ENCODE measurements at places on chromosomes 11 and 22.

DNA sequence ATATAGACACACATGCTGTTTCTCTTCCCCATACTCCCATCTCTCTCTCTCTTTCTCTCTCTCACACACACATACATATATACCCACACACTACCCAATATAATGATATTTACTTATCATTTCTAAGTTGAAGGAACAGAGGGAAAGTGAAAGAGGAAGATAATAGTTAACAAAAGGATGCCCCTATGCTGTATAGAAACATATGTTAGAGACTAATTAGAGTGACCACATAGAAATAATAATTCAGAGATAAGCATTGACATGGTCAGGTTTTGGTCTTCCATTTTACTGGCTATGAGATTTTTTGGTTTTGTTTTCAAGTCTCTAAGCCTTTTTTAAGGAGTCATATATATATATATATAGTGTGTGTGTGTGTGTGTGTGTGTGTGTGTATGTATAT is 445.7 kb upstream of the CHORDC1 start:
- DNase-seq = no peak

GRCh38 chr11:10414659-10415058 is 40.4 kb upstream of the AMPD3 start:
- DNase-seq = peak; percentile 49

DNA sequence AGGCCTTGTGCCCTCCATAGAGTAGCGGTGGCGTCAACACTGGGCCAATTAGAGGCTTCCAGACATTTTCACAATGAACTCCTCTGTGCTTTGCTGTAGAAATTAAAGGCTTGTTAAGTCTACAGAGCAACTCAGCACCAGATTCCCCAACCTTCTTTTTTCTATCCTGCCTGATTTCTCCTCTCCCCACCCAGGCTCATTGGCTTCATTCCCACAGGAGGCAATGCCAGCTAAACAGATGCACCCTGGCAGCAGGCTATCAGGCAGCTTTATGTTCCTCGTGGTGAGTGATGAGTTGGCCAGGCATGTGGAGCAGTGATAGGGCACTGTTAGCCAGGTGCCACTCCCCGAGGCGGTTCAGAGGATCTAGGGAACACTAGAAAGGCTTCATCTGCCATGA is 4.8 kb downstream of the DIXDC1 start:
- no peak for DNase-seq

GRCh38 chr11:72433455-72434036 is 785 bp downstream of the CLPB start:
- no peak for DNase-seq

- DNase-seq = peak; percentile 47
Measured at GRCh38 chr22:41352058-41352457, 29.7 kb upstream of the TEF start.

GRCh38 chr11:45941285-45941684 is 18.8 kb downstream of the LARGE2 start:
- DNase-seq = no peak

GRCh38 chr11:57493507-57494503 is 21.7 kb downstream of the SLC43A1 start:
- DNase-seq = peak; percentile 50

DNA sequence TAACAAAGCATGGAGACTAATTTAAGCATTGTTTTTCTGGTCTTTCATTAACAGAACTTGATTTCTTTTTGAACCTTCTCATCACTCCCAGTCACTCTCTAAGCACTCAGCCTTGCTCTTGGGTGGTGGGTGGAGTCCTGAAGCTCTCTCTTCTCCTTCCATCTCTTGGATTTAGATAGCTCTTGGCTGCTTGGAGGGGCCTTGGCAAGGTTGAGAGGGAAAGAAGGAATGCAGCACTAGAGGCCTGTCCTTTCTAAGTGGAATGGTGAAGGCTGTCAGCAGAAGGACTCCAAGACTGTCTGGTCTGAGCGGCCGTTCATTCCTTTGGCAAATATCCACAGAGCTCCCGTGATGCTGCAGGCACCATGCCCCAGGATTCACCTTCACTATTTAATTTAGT is 168.6 kb upstream of the E2F8 start:
- no peak for DNase-seq

- DNase-seq = no peak
Measured at GRCh38 chr11:86251345-86251744, 6.8 kb downstream of the EED start.

DNA sequence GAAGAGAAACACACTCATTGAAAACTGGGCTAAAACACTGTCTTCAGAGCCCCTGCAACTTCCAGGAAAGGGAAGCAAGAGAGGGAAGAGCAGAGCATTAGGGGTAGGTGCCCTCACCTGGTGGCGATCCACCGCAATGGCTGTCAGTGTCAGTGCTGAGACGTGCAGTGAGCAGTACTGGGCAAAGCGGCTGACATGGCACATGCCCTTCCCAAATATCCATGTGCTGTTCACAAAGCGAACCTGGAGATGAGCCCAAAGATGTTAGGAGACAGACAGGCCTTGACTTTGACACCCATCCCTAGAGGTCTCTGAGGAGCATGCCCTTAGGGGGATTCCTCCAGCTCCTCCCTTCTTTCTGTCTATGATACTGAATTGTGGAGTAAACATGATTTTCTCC is 4.9 kb downstream of the GPR83 start:
- no peak for DNase-seq

DNA sequence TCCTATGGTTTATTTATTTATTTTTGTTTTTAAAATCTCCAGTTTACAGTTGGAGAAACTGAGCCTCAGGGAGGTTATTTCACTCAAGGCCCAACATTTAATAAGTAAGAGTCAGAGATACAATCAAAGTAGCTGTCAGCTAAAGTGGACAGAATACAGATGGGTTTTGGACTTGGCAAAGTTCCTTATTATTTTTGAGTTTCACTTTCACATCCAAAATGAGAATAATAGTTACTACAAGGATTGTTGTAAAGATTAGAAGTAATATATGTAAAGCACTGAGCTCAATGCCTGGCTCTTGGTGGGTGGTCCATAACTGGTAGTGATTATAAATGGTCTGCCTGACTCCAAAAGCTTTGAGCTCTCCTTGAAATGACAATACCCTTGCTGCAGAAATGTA is 87.5 kb upstream of the SESN3 start:
- peak; percentile 40 for DNase-seq

DNA sequence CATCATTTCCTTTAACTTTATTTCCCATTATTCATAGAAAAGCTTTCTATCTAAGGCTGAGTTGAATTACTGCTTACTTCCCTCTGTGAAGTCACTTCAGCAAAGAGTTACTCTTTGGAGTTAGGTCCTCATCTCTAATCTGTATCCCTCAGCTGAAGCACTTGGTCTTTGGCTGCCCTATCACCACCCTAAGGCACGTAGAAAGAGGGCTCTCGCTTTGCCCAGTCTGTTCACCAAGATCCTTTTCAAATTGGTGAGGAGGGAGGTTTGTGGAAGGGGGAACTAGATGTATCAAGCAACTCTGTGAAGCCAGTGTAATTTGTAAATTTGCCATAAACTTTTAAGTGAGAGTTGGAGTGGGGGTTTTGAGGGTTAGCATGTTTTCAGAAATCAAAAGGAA is 43.4 kb downstream of the PAX6 start:
- DNase-seq = no peak

All from cardiac fibroblast (primary cell).